Stomach (tissue), 19 donors: ENCODE measurements at places on chromosomes 2 and 18. TPM values are rescaled to one million over a fixed set of nuclear protein-coding genes. Genes with fewer than 3 reads are reported as not detected.

Gene OR6B3
- not detected for polyA plus RNA-seq

Gene ATP6V1C2
- 0.75 TPM for polyA plus RNA-seq

Gene CHST9
- polyA plus RNA-seq = not detected

Gene TMEM150A
- polyA plus RNA-seq = 15.9 TPM

Gene UGT1A8
- polyA plus RNA-seq = not detected

DNA sequence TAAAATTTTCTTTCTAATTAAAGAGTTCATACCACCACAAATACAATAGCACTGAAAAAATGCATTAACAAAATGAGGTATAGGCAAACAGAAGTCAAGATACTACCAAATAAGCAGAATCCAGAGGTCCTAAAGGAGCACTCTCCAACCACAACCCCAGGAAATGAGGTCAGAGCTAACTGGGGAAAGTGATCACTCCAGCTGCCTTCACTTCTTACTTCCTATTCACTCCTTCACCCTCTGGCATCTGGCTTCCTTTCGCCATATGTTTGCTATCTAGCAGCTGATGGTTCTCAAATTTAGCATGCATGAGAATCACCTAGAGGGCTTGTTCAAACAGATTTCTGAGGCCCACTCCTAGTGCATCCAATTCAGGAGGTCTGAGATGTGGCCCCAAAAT, 212.6 kb upstream of the ACVR2A start:
- no peak for DNase-seq

- DNase-seq = no peak
Observed at GRCh38 chr2:196219671-196220070, 48.3 kb upstream of the STK17B start.

GRCh38 chr2:211598238-211598637, 940.4 kb downstream of the ERBB4 start:
- no peak for DNase-seq

- peak; percentile 79 for DNase-seq
Observed at GRCh38 chr2:20962939-20963557, 80.8 kb downstream of the APOB start.

DNA sequence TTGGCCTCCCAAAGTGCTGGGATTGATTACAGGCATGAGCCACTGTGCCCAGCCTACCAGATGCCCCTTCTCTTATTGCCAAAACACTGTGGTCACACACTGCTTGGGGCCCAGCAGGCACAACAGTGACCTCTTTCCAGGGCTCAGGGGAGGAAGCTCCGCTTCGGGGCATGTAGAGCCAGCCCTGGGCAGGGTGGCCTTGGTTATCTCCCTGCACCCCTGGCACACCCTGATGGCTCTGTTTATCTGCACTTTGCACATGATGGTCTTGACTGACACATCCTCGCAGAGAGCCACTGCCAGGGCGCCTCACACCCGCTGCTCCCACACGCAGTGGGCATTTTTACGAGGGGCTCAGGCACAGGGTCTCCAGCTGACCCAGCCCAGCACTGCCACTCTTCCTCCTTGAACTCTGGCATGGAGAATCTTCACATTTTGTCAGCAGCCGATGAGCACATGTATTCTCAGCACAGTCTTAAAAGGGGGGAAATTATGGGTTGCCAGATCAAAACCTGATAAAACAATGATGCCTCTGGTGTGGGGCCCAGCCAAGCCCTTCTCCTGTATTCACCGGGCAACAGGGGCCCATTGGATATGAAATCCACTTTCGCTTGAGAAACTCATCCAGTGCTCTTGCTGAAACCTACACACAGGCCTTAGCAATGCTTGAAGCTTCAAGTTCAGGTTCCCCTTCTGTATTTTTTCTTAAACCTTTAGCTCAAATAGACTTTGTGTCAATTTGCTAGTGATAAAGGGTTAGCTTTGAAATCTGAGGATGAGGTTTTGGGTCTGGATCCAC, 5.9 kb downstream of the GYPC start:
- no peak for DNase-seq

DNA sequence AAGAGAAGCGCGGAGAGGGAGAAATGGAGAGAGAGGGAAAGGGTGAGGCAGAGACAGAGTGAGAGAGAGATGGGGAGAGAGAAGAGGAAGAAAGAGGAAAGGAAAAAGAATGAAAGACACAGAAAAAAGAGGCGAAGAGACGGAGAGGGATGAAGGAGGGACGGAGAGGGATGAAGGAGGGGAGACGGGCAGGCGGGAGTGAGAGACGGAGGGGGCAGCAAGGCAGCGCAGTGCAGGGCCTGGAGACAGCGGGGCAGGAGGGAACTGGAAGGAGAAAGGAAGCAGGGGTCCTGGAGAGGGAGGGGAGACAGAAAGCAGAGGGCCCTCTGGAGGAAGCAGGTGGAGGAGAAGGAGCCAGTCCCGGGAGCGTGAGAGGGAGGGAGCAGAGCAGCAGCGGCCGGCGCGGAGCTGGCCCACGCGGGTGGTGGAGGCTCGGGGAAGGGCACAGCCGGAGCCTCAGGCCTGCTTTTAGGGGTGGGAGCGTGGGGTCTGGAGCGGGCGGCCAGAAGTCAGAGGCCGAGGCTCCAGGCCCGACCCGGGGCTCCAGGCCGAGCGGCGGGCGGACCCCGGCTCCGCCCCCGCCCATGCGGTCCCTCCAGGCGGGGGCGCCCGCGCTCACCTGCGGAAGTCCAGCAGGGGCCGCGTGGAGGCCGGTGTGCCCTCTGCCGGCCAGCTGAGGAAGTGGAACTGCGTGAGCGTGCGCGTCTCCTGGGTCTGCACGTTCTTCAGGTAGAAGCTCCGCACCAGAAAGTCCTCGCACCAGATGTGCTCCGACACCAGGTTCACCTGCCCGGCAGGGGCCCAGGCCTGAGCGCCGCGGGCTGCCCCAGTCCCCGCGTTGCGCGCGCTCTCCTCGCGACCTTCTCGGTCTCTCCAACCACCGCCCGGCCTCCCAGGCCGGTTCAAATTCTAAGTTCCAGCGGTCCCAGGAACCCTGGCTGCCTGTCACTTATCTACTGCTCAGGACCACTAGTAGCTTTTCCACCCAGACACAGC, 14.5 kb downstream of the PTPRN start:
- peak; percentile 97 for DNase-seq

DNA sequence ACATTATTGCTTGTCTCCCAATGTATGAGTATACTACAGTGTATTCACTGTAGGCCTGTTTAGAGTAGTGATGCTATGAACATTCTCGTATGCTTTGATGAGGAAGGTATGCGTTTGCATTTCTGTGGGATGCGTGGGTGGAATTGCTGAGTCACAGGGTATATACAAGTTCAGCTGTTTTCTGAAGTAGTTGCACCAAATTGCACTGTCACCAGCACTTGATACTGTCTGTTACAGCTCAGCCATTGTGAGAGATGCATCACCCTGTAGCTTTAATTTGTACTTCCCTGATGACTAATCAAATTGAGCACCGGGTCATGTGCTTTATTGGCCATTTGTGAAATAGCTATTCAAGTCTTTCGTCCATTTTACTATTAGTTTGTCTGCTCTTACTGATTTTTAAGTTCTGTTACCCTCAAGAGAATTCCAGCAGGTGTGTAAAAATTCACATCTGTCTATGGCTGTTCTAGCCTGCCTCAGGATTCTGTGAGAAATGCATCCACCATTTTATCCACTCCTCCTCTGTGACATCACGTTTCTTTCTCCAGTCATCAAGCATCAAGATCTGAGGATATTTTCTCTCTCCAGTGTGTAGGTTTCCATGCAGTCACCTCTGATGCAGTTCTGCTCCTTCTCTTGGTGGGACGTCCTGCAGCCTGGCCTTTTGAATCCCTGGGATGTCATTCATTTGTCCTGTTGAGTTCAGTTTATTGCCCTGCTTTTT, 72.5 kb downstream of the DGKD start:
- DNase-seq = no peak

DNA sequence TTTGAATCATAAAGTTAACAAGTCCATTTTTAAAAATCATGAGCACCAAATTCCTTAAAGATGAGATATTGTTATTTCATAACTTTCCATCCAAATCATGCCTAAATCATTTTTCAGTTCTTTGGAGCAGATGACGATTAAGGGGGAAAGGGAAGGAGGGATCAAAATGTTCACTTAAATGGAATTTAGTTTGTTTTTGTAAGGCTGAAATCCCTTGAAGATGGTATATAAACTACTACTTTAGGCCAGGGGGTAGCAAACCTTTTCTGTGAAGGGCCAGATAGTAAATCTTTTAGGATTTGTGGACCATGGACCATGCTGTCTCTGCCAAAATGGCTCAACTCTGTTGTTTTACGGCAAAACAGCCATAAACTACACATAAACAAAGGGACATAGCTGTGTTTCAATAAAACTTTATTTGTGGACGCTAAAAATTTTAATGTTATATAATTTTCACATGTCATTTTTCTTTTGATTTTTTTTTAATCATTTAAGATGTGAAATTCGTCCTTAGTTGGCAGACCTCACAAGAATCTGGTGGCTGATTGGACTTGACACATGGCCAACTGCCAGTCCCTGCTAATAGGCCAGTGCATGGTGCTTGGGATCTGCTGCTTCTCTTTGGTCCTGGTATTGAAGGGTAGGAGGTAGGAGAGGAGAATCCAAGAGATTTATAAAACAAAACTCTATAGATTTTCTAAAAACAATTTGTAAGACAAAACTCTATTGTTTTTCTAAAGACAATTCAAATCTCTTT, 52.0 kb upstream of the RTN4 start:
- no peak for DNase-seq

DNA sequence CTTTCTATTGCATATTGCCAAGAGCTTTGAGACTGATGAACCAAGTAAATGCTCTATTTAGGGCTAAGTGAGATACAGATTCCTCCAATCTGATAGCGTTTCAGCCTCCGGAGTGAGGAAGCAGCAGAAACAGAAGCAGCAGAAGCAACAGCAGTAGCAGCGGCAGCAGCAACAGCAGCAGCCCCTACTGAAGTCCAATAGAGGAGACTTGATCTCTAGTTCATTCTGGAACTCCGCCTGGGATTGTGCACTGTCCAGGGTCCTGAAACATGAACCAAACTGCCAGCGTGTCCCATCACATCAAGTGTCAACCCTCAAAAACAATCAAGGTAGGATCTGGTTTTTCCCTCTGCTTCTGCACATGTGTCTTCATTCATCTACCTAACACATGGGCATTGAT, at the start of gene DPP10:
Gene DPP10 (plus strand): TSS at position 132 of the 400 bp plus-strand sequence.
- peak; percentile 66 for DNase-seq

GRCh38 chr2:221103930-221104329, 468.2 kb downstream of the EPHA4 start:
- no peak for DNase-seq

DNA sequence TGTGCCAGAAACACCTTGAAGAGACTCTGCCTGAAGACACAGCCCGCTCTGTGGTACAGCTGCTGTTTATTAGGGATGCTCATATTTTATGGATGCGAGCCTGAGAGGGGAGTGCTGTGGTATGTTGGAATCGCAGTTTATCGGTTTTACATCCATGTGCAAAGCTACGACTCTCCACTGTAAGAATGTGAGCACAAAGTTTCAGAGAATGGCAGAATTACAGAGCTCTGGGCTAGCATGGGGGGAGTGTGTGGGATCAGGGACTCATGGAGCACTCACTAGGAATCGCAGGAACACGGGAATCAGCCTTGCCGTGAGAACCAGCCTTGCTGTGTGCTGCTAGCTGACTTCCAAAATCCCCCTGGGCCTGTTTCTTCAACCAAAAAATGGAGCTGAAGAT, 199.9 kb downstream of the RNF144A start:
- no peak for DNase-seq

DNA sequence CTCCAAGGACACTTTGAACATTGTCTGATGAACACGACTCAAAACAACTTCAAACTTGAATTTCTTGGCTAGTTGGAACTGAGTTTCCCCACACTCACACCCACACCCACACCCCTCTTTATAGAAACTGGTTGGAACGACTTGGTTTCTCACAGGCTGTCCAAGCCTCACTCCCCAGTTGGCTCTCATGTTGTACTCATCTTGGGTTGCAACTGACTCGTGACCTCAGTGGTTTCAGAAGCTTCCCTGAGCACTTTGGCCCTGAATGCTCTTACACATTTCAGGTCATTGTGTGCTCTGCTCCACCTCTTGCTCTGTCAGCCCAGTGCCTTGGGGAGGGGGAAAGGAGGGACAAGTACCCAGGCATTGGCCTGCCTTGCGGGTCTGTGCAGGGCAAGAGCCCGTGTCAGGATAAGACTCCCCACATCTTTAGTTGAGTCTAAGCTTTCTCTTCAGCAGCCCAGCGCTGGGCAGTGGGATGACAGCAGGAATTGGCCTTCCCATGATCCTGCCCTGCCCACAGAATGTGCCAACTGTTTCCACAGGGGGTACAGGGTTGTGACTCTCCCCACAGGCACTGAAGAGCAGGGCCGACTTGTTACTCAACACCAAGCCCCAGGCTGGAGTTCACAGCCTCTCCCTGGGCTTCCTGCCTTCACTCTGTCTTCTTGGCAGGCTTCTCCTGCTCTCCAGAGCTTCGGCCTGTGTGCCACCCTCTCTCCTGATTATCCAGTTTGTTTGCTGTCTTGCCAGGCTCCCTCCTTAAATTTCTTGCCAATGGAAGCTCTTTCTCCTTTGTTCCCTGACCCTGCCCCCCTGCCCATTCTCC, 104.6 kb downstream of the RTN4 start:
- peak; percentile 39 for DNase-seq

- no peak for DNase-seq
Observed at GRCh38 chr2:46704041-46704440, 211.6 kb downstream of the MCFD2 start.

DNA sequence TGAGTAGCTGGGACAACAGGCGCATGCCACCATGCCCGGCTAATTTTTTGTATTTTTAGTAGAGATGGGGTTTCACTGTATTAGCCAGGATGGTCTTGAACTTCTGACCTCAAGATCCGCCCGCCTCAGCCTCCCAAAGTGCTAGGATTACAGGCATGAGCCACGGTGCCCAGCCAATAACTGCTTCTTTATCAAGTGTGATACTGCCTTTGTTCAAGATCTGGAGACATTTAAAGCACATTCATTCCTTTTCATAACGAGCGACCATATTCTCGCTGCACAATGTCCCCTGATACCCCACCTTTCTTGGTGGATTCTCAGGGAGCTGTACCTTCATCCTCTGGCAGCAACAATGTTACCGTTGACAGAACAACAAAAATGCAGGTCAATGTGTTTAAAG, 75.4 kb downstream of the PIEZO2 start:
- no peak for DNase-seq

DNA sequence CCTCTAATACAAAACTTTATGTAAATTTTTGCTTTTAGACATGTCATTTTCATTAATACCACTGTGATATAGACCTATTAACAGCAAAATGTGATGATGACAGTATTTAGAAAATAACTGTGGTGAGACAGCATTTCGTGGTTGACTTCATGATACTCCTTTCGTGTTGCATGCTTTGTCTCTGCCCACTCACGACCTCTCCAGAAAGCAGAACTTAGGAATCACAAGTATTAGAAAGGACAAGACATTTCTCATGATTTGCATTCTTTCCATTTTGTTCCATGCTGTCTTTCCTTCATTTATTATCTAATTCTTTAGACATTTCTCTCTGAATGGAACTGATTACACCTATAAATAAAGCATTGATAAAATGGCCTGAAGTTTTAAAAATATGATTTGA, 85.2 kb upstream of the POU3F3 start:
- no peak for DNase-seq

GRCh38 chr2:38301340-38301968, 75.6 kb downstream of the ATL2 start:
- DNase-seq = peak; percentile 34
